ENCODE measurements at places on chromosomes 1 and 21.

- DNase-seq, result peak; percentile 73
These were observed 116.9 kb upstream of the COA6 start for GRCh38 chr1:234256359-234256758.

DNA sequence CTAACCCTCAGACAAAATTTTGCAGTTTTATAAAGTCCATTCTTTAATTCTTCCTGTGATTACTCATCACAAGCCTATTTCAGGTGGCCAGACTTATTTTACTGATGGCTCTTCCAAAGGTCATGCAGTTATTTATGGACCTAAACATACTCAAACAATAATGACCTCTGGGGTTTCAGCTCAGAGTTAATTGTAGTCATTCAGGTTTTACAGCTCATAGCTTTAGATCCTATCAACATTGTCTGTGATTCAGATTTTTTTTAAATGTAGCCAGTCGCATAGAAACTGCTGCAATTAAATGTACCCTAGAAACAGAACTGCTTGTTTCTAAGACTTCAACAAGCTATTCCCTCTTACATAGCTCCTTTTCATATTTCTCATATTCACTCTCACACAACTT is 270.8 kb downstream of the COL11A1 start:
- peak; percentile 74 for DNase-seq

DNA sequence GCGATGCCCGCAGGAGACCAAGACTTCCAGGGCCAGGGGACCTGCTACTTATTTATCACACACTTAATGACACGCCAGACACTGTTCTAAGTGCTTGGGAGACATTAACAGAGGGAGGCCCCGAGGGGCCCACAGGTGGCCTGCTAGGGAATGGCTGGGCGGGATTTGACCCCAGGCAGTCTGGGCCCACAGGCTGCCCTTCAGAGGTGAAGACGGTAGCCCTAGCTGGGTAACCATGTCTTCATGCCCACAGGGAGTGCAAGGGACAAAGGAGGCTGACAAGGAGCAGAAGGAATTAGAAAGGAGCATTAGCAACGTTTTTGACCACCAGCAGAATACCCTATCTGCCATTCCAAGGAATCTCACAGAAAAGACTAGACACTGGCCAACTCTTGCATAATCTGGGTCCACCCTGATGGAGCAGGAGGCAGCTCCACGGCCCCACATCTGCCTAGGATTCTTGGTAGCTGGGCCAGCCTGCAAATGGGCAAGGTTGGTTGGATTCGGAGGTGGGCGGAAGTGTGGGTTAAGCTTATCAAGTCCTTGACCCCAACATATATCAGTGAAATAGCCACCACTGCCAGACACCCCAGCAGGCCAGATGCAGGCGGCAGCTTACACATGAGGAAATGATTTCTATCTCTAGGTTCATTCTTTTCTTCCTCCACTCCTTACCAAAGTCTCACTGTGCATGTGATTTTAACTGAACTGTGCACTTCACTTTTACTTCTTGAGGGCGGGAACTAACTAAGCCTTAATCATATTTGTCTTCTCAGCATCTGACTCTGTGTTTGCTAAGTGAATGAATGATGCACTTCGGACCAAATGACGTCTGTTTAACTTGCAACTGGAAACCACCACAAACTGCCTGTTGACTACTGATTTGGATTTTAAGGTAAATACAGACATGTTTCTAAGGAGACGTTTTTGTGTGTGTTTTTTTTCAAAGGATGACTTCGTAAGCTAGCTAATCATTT is 3.4 kb upstream of the ETS2 start:
- no peak for DNase-seq

DNA sequence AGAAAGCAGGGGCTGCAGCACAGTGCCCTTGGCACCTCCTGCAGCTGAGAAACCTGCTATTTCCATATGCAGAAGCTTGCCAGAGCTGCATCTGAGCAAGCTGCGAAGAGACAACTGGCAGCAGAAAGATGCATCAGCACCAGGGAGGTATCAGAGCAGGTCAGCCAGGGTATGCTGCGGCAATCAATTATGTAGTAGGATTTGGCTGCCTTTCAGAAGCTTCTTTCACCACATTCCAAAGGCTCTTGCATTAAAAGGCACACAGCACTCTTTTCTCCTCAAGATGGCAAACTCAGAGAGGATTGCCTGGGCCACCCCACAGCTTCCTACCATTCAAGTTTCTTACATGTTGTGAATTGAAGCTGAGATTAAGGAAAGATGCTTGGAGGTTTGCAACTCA is 47.6 kb upstream of the RAP1A start:
- peak; percentile 88 for DNase-seq

DNA sequence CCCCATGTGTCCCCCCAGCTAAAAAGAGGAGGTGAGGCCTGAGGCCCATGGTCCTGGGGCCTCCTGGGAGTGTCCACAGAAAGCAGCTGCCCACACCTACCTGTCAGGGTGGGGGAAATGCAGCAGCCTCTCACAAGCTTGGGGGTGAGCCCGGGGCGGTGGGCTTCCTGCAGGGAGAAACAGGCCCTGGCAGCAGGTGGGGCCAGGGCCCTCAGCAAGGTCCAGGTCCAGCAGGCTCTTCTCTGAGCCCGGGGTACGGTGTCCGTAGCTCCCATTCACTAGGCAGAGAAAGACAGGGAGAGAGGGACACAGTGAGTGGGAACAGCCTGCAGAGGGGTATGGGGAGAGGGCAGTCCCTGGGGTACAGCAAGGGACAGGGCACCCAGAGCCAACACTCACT is 139.0 kb downstream of the GLIS1 start:
- DNase-seq, result no peak

GRCh38 chr1:169892927-169893644 is 610 bp downstream of the SCYL3 start:
- DNase-seq, result peak; percentile 43

- DNase-seq, result peak; percentile 31
These were observed 73.2 kb upstream of the GADD45A start for GRCh38 chr1:67611846-67612245.

GRCh38 chr1:199084293-199084692 is 445.5 kb downstream of the PTPRC start:
- peak; percentile 69 for DNase-seq

DNA sequence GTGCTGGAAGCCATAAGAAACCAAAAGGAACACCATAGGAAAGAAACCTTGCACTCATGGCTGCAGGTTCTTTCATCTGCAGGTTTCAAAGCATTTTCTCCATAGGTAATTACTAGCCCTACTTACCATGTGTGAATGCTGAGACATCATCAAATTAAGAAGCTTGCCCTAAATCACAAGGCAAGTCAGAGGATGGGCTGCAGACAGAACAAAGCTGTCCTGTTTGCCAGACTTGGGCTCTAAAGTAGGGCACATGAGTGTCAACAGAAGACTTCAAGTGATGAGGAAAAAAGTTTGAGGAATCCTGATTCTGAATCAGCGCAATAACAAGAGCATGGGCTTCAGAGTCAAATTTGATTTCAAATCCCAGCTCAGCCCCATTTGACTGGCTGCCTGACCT is 5.8 kb upstream of the EPS15 start:
- no peak for DNase-seq

GRCh38 chr1:43445606-43446387 is 7.9 kb downstream of the HYI start:
- peak; percentile 47 for DNase-seq

- no peak for DNase-seq
These were observed 180.1 kb downstream of the EDEM3 start for GRCh38 chr1:184574588-184574987.

GRCh38 chr1:26848941-26849774 is 13.8 kb upstream of the SFN start:
- peak; percentile 83 for DNase-seq

DNA sequence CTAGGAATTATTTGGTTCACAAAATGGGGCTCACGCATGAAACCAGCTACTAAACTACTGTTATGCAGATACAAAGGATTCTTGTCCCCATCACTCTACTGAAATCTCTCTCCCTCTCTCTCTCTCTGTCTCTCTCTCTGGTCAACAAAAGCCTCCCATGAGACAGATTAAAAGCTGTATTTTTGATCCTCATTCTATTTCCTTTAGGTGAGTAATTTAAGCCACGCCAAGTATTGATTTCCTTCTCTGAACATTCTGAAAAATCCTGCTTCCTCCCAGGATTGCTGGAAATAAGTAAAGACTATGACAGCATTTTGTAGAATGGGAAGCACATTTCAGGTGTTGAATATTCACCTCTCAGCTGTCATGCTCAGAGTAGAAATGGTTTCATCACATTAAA is 43.7 kb downstream of the PRDX6 start:
- no peak for DNase-seq

DNA sequence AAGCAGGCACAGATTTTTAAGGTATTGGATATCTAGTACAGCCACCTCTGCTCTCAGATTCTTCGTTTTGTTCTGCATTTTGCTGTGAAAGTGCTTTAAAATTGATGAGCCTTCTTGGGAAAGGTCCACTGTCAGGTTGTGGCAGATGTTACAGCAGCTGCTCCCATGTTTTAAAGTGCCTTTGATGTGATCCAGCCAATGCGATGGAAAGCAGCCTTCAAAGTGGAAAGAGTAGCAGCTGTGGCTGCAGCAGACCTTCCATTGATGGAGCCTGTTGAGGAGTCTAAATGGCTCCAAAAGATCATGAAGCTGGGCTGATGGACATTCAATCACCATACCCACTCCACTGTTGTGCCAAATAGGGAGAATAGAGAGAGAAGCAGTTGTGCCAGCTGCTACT is 816.9 kb downstream of the PLA2G4A start:
- no peak for DNase-seq

GRCh38 chr1:233738396-233738795 is 124.5 kb downstream of the KCNK1 start:
- DNase-seq, result no peak

GRCh38 chr1:180916012-180916770 is 3.5 kb downstream of the KIAA1614 start:
- no peak for DNase-seq

- DNase-seq, result no peak
These were observed 15.8 kb downstream of the SMAP2 start for GRCh38 chr1:40389322-40389803.

DNA sequence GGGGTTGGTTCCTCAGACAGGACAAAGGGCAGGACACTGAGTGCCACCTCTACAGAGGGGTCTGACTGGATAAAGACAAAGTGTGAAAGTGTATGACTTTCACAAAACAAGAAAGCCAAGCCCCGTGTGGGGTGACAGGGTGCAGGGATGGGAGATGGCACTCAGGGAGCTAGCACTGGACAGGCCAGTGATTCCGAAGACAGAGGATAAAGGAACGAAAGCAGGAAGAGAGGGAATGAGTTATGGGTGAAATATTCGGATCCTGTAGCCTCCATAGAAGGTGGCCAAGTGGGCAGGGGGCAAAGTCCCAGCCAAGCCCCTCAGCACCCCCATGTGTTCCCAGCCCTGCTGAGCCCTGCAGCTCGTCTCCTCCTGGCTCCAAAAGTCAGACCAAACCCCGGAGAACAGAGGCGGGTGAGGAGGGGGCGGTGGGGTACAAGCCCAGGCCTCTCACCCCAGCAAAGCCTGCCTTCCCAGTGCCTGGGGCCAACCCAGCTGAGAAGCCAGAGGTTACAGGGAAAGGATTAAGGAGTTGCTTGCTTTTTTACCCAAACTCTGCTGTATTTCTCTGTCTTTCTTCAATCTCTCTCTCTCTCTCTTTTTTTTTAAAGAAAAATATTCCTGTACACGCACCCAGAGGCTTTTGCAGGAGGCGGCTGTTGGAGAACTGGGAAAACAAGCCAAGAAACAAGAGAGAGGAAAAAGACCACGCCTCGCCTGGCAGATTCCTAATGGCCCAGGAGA is 14.0 kb upstream of the WASF2 start:
- no peak for DNase-seq

GRCh38 chr1:155978325-155978972 is at the start of gene ARHGEF2:
ARHGEF2 (minus strand) TSS chr1:155978547; CDS start chr1:155978427, 120 bp downstream.
- DNase-seq, result peak; percentile 85

DNA sequence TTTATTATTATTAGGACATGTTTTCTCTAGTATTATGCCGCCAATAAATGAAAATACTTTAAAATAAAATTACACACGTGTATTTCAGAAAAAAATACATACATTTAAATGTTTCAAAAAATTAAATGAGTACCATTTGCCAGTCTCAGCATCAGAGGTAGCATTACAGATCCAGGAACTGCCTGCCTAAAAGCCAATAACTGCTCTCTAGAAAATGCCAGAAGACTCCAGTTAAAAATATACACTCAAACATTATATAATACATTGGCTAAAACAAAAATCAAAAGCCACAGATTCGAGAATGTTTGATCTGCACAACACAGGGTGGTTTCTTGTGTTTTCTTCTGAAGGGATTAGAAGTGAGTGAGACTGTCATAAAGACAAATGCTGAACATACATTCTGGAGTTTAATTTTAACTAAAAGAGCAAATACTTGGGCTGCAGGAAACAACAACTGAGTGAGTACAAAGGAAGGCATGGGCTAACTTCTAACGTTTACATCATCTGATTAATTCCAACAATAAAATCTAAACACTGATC is 105.5 kb downstream of the RERE start:
- DNase-seq, result no peak

- no peak for DNase-seq
These were observed 272.6 kb downstream of the MATN1 start for GRCh38 chr1:30450818-30451233.

DNA sequence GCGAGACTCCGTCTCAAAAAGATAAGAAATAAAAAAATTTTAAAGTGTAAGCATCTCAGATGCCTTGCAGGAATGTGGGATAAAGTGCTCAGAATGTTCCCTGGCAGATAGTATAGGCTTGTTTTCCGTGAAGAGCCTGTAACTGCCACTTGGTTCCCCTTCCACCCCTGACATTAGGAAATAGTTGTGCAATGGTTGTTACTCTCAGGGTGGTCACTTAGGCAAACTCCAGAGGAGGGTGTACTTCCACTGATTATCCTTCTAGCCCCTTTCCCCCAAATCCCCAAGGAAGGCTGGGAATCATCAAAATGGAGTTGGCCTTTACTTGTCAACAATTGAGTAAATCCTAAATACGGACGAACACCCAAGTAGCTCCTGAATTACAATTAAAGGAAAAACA is 10.4 kb downstream of the RPL11 start:
- no peak for DNase-seq

GRCh38 chr1:183723571-183723970 is 70.5 kb upstream of the APOBEC4 start:
- no peak for DNase-seq

DNA sequence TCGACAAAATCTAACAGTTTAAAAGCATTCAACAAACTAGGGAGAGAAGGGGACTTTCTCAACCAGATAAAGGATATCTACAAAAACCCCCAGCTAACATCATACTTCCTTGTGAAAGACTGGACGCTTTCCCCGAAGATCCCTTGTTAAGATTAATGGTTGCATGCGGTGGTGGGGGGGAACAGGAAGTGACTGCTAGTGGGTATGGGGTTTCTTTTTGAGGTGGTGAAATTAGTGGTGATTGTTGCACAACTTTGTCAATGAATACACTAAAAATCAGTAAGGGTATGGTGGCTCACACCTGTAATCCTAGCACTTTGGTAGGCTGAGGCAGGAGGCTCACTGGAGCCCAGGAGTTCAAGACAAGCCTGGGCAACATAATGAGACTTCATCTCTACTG is 26.9 kb upstream of the EYA3 start:
- peak; percentile 27 for DNase-seq

GRCh38 chr1:168281603-168282325 is 1.1 kb downstream of the TBX19 start:
- DNase-seq, result no peak

GRCh38 chr1:236064674-236065508 is at the start of gene NID1:
NID1 (minus strand) TSS chr1:236065090; CDS start chr1:236065079, 11 bp downstream.
- peak; percentile 88 for DNase-seq

GRCh38 chr21:36044056-36044455 is 16.3 kb downstream of the SETD4 start:
- DNase-seq, result peak; percentile 38
